ENCODE measurements at places on chromosomes 5 and 9.

DNA sequence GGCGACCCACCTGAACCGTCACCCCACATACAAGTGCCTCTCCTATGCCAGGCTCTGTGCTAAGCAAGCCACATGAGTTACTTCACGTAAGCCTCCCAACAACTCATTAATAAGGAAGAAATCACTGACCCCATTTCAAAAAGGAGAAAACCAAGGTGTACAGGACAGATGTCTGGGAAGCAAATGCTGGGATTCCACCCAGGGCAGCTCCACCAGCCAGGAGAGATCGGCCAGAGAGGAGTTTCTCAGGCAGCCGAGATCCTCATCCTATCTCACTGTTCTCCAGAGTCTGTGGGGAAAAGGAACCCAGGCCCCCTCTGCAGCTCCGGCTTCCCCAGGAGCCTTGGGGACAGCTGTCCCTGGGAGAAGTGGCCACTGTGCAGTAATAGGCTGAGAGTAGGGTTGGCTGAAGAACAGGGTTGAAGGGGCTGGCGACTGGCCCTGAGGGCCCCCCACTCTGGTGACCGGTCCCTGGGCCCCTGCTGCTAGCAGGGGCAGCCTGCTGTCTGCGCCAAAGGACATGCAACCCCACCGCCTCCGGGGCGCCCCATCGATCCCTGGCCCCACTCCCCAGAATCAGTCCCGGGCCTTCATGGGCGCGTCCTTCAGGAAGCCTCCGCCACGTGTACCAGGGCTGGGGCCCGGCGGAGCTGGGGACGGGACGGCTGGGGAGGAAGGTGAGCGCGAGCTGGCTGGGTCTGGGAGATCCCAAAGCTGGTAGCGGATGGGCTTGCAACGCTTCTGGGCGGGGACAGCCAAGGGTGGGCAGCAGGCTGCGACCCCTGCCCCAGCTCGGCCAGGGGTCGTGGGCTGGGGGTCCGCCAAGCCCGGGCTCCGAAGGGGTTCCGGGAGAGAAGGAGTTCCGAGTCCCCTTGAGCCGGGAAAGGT is 44.1 kb upstream of the STXBP1 start:
- no peak for DNase-seq

- no peak for DNase-seq
These were observed 1007.0 kb downstream of the NR2F1-AS1 start for GRCh38 chr5:92574023-92574422.

- no peak for DNase-seq
These were observed 97.0 kb upstream of the SMARCA2 start for GRCh38 chr9:1918108-1918507.

DNA sequence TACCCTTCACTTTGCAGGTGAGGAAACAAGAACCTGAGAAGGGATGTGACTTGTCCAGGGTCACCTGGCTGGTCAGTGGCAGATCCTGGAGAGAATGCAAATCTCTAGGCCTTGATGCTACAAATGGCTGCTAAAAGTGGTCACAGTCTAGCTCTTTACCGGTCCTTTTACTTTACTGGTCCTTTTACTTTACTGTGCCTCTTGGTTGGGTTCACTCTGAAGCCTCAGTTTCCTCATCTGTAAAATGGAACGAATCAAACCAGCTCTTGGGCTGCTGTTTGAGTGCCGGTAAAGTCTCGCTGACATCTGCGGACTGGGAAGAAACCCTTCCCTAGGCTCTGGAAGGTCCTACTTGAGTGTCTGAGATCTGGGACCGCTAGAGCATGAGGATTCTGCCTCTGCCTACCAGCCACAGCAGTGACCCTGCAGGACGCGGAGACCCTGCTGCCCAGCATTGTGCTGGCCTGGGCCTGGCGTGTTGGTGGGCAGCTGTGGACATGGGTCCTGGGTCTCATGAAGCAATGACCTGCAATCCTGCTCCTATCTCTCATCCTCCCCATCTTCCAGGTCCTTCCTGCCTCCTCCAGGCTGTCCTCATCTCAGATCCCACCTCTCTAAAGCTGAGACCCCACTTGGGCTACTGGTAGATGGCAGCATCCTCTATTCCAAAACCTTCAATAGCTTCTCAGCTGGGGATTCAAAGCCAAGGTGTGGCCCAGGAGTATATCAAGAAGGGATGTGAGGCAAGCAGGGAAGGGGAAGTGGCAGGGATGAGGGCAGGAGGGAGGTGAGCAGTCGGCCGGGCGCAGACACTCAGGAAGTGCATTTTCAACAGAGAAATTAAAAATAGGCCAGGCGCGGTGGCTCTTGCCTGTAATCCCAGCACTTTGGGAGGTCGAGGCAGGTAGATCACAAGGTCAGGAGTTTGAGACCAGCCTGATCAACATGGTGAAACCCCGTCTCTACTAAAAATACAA is 13.3 kb downstream of the CORO2A start:
- no peak for DNase-seq

DNA sequence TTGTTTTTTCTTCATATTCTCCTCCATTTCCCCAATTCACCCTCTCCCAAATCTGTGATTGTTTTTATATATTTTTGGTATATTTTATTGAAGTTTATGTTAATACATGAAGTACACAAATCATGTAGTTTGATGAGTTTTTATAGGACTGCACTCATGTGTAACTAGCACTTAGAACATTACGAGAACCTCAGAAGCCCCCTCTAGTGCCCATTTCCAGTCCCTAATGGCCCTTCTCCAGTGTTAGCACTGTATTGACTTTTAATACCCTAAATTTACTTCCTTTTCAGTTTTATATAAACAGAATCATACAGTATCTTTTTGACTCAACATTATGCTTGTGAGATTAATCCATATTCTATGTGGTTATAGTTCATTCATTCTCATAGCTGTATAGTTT is 18.5 kb upstream of the FKTN start:
- no peak for DNase-seq

Data from activated CD4-positive, alpha-beta T cell treated with anti-CD3 and anti-CD28 coated beads for 4 hours (primary cell).